ENCODE measurements at places on chromosomes 1 and 21.

DNA sequence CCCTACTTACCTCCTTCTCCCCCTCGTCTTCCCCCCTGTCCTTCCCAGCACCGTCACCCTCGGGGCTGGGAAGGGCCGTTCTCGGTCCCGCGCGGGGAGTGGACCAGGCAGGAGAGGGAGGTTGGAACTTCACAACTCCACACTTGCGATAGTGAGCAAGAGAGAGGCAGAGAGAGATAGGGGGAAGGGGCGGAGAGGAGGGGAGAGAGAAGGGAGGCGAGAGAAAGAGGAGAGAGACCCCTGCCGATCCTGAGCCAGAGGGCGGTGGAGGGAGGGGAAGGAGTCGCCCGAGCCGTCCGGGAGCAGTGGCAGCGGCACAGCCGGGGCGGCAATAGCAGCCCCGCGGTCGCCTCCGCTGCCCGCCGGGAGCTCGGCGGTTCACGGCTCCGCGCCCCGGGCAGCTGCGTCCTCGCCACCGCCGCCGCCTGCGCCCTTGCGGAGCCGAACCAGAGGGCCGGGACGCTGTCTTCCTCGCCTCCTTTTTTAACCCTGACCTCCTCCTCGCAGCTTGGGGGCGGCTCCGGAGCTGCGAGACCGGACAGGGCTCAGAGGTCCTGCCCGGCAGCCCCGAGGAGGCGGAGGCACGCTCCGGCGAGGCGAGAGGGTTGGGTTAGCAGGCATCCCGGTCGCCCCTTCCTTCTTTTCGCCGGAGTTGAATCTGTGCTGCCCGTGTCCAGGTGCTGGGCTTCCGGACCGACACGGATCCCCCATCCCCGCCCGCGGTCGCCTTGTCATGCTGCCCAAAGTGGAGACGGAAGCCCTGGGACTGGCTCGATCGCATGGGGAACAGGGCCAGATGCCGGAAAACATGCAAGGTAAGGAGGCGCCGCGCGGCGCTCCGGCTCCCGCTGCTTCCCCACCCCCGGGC lies 11.7 kb downstream of the NR5A2 start:
- DNase-seq = no peak

DNA sequence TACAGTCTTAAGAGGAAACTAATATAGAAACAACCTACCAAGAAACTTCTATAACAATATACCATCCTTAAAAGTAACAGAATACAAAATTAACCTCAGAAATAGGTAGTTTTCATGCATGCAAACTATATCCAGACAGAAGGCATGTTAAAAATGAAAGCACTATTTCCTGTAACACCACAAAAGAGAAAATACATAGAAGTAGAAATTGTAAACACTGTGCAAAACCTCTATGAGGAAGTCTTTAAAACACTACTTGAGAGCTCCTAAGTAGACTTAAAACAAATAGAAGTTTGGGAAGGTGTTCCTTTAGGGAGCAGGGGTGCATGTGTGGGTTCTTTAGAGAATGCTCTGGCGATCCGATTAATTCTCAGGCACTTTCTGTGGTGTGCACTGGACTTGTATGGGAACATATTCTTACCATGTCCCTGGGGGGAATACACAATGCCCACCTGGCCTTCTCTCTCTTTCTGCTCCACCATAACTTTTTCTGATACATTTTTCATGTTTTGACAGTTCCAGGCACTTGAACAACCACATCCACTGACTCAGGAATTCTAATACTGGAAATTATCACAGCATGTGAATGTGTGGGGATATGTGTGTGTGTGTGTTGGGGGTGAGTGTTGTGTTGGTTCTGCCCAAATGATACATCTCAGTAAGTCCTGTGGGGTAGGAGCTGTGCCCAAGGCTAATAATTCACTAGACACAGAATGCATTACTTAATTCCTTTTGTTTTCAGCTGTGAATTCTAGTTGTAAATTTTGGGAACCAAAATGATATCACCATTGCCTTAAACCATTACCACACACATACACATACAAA lies 866.3 kb upstream of the B3GALT2 start:
- peak; percentile 26 for DNase-seq

DNA sequence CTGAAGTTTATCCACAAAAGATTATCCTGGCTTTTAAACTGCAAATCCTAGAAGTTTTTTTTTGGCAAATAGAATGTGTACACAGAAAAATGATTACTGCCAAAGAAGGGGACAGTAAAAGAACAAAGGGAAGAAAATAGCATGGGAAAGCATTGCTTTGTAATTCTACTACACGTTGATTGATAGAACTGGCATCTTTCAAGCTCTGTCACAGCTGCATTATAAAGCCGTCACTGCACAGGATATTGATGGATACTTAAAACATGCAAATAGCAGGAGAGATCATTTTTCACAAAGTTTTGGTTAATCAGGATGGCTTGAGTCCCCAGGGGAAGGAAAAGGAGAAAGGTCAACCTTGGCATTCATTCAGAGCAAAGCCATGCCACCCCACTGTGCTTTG lies 183.7 kb upstream of the RRP15 start:
- DNase-seq = no peak

- no peak for DNase-seq
Measured at GRCh38 chr21:38664841-38665240, 140.9 kb upstream of the ETS2 start.

DNA sequence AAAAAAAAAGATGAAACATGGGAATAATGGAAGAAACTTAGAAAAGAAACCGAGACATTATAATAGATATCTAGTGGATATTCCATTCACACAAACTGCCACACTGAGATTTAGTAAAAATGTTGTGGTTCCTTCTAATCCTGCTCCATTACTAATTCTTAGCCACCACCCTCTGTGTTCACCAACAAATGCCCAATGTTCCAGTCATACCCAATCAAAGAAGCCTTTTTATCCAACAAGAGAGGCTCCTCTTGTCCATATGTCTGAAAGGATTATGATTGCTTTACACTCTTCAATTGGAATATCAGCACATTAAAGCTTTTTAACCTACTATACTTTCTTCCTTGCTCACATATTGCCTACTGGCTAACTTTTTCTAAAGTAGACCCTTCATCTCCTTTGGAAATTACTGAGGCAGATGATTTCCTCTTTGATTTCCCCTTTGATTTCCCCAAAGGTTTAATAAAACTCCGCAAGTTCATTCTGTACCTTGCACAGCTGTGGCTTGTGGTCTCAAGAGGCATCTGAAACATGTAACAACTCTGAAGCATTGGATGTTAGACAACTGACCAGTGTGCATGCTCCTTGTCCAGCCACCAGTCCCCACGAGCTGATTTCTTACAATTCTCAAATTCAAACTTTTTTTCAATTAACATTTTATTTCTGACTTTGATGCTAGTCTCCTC lies 305.6 kb upstream of the LYPLAL1 start:
- DNase-seq = no peak

GRCh38 chr1:96964761-96965160 lies 243.2 kb downstream of the PTBP2 start:
- no peak for DNase-seq

GRCh38 chr1:173333581-173333980 lies 126.5 kb upstream of the TNFSF4 start:
- no peak for DNase-seq

- no peak for DNase-seq
Measured at GRCh38 chr1:8371372-8371991, 53.6 kb downstream of the SLC45A1 start.
